Bronchus fibroblast of lung (primary cell): ENCODE measurements at places on chromosomes 11 and 22. TPM values are rescaled to one million over a fixed set of nuclear protein-coding genes. Genes with fewer than 3 reads are reported as not detected.

The BARX2 gene
- total RNA-seq = not detected in 2 replicates

The SHANK2 gene
- total RNA-seq = 1.0 and 1.5 TPM in 2 replicates

The PRR5 gene
- total RNA-seq = 2.9 and 3.7 TPM in 2 replicates

The MUC15 gene
- total RNA-seq = under 0.01 and 0.17 TPM in 2 replicates

The OR56A1 gene
- not detected in 2 replicates for total RNA-seq

The FJX1 gene
- 34.1 and 34.2 TPM in 2 replicates for total RNA-seq

The CNGA4 gene
- not detected in 2 replicates for total RNA-seq

The FGF4 gene
- total RNA-seq = not detected in 2 replicates

The SOX6 gene
- 0.59 and 0.67 TPM in 2 replicates for total RNA-seq

The TRPM5 gene
- not detected in 2 replicates for total RNA-seq

The CD3G gene
- not detected in 2 replicates for total RNA-seq
